Right atrium auricular region (tissue), 2 donors: ENCODE measurements at places on chromosomes 4 and X. TPM values are rescaled to one million over a fixed set of nuclear protein-coding genes. Genes with fewer than 3 reads are reported as not detected.

CXorf49 gene
- total RNA-seq = not detected

GAGE12J gene
- total RNA-seq = not detected

DGKK gene
- total RNA-seq = not detected

SMPX gene
- total RNA-seq = 403 TPM

RP2 gene
- total RNA-seq = 3.9 TPM

STPG2 gene
- 0.37 TPM for total RNA-seq

MAGEB16 gene
- total RNA-seq = not detected

GATA1 gene
- total RNA-seq = not detected

PROM1 gene
- total RNA-seq = 5.2 TPM

GRCh38 chrX:134718105-134718965 is 60.1 kb upstream of the PLAC1 start:
- no peak for DNase-seq

- DNase-seq = no peak
Observed at GRCh38 chr4:81071013-81071412, 40.5 kb downstream of the BMP3 start.

GRCh38 chrX:34275699-34276098 is 143.6 kb upstream of the FAM47A start:
- DNase-seq = no peak

DNA sequence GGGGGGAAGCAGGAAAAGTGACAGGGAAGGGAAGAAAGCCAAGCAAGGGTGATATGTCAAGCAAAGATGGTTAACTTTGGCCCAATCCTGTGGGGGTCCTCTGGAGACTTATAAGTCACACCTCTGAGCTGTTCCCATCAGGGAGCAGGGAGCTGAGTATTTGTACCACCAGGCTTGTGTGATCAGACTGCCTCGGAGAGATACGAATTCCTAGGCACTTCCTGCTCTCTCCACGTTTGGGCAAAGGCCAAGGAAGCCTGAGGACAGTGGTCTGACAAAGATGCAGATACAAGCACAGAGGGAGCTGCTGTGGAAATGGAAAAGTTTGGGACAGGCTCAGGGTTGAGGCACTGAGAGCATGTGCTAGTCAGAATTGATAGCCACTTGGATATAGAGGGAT is 10.4 kb upstream of the PPP3CA start:
- no peak for DNase-seq

- no peak for DNase-seq
Observed at GRCh38 chr4:173449380-173449717, 50.4 kb upstream of the SCRG1 start.

DNA sequence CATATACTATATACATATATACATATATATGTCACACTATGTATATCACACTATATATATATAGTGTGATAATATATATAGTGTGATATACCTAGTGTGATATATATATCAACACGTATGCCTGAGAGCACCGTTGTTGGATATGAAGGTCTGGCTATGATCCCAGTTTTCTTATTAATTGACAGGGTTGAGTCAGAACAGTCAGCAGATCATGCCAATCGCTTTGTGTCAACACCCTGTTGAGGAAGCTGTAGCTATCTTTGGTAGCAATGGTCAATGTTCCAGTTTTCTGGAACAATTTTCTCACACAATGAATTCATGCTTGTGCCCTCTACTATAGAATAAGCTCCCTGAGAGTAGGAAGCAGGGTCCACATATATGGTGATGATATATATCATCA is 496.0 kb upstream of the AGA start:
- no peak for DNase-seq

GRCh38 chr4:149292425-149293007 is 523.1 kb downstream of the IQCM start:
- no peak for DNase-seq

- DNase-seq = no peak
Observed at GRCh38 chr4:66556651-66557278, 886.5 kb upstream of the EPHA5 start.

DNA sequence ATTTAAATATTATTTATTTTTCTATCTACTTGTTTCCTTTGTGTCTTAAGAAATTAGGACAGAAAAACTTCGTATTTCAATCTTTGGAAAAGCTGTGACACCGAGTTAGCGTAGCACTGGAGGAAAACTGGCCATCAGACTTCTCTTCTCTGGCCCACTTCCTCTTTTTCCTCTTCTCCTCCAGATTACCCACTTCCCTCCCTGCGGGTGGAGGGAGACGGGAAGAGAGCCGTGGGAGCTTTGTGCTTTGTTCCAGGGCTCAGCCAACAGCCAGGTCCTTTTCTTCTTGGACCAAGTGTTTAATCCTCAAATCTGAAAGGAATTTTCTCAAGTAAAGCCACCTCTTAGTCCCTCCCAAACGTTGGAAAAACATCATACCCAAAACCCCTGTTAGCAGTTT is 29.7 kb downstream of the OFD1 start:
- DNase-seq = no peak

GRCh38 chr4:85573270-85573669 is 98.3 kb downstream of the ARHGAP24 start:
- no peak for DNase-seq

GRCh38 chrX:13092455-13092941 is 48.1 kb upstream of the FAM9C start:
- DNase-seq = no peak

- no peak for DNase-seq
Observed at GRCh38 chr4:176779421-176779820, 13.3 kb downstream of the VEGFC start.

GRCh38 chrX:45794323-45794994 is 593.8 kb upstream of the DIPK2B start:
- no peak for DNase-seq

DNA sequence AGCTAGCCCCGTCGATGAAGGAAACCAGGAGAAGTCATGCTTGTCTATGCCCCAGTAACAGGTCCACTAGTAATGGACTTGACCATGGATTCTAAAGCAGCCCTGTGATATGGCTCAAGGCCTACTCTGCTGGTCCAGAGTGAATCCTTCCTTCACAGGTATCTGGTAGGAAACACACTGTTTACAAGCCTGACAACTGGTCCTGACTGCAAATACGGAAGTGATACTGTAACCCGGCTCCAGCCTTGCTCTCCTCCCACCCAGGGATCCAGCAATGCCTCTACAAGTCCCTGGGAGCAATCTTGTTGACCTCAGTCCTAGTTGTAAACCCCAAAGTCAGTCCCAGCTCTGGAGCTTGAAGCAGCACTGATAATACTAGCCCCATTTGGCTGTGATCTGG is 239.2 kb upstream of the GRID2 start:
- no peak for DNase-seq

- DNase-seq = no peak
Observed at GRCh38 chrX:42422961-42423360, 355.0 kb downstream of the PPP1R2C start.

DNA sequence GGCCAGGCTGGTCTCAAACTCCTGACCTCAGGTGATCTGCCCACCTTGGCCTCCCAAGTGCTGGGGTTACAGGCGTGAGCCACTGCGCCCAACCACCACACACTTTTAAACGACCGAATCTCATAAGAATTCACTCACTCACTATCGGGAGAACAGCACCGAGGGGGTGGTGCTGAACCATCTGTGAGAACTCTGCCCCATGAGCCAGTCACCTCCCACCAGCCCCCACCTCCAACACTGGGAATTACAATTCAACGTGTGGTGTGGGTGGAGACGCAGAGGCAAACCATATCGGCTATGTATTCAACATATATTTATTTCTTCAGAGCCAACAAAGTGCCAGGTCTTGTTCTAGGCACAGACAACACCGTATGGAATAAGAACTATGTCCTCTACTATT is 3.6 kb downstream of the TLR3 start:
- no peak for DNase-seq

- DNase-seq = no peak
Observed at GRCh38 chr4:159505266-159505975, 402.5 kb downstream of the RAPGEF2 start.

GRCh38 chr4:53022513-53023100 is 160.5 kb downstream of the RASL11B start:
- DNase-seq = no peak

- DNase-seq = no peak
Observed at GRCh38 chr4:23163647-23164436, 471.1 kb downstream of the GBA3 start.

- DNase-seq = no peak
Observed at GRCh38 chr4:3683077-3683743, 83.0 kb upstream of the ADRA2C start.
